T-helper 1 cell (primary cell): ENCODE measurements at places on chromosomes 7 and 10.
A peak's percentile ranks its signal among the peaks of the same experiment; 100 is the strongest.

DNA sequence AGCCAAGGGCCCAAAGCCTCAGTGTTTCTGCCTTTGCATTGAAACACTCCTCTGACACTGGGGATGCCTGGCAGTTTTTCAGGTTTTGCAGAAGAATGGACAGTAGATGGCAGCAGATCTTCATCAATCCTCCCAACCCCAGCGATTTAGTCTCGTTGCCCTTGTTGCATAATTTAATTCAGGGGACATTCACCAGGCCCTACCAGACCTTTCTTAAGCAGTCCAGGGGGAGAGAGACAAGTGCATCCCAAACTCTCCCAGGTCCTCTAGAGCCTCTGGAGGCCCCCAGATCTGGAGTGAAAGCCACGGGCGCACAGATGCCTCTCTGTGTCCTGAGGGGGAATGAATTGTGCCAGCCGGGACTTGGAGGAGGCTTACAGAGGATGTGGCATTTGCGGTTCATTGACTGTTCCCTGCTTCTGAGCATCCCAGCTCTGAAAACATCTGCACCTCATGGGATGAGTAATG is 29.6 kb downstream of the MINDY4 start:
- no peak for DNase-seq

DNA sequence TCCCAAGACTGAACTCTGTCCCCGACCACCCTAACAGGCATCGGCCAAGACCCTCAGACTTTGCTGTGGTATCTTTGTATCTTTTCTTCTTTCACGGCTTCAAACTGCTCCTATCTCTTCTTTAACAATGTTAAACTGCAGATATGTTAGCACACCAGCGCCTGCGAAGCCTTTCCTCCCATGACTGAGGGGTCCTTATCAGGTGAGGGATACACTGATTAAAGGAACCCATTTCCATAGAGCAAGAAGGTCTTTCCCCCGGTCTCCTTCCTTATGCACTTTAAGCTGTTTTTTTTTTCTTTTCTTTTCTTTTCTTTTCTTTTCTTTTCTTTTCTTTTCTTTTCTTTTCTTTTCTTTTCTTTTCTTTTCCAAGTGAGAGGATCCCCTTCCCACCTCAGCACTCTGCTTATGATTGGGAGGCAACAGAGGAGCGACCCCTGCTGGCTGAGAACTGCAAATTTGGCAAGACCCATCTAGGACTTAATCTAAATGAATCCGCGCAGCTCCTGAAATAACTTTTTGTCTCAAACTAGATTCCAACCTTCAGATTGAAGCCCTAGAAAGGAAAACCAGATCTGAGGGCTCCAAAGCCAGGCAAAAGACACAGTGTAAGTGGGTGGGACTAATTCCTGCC is 109.9 kb downstream of the ITGB8 start:
- DNase-seq = peak; percentile 3

DNA sequence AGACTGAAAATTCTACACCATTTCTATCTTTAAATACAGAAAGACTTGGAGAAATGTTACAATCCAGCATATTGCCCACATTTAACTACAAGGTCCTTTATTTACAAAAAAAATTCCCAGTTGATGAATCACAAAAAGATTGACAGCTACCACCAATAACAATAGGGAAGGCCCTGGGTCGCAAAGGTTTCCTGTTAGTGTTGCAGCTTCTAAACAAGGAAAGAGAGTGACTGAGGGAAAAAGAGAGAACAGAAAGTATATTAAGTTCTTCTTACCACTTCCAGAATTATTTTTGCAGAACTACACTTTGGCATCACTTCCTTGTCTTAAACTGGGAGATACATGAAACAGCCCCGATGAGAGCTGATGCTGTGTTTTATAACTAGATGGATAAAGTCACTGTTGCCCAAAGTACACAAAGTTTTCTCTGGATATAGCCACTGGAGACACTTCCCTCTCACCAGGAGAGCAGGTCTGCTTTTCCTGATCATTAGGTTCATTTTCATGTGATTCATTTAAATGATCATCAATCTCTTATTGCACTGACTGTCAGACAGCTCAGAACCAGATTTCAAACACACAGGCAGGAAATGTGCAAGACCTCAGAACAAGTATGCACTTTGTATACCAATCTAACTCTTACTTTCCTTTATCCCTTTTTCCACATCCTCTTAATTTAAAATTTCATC is 57.0 kb downstream of the SHTN1 start:
- DNase-seq = no peak

DNA sequence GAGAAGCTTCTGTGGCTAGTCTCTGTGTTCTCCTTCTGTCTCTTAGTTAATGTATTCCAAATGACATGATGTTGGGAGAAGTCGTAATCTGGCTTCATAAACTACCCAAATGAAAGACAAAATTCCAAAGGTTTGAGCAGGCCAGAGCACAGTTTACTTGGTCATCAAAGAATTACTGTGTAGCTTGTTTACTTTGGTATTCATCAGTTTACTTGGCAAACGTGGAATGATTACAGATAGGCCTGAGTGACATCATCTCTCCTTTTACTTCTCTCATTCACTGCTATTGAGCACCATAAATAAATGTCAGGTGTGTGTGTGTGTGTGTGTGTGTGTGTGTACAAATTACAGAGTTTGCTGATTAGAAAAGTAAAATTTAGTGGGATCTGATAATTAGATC is 327.3 kb downstream of the PHTF2 start:
- DNase-seq = no peak

GRCh38 chr7:99928994-99929729 is at the start of gene GJC3:
Gene GJC3 (minus strand): TSS chr7:99929620. CDS start chr7:99929620, 0 bp downstream.
- DNase-seq = peak; percentile 25

- no peak for DNase-seq
These were observed 61.1 kb downstream of the PTPRE start for GRCh38 chr10:127968027-127968441.

DNA sequence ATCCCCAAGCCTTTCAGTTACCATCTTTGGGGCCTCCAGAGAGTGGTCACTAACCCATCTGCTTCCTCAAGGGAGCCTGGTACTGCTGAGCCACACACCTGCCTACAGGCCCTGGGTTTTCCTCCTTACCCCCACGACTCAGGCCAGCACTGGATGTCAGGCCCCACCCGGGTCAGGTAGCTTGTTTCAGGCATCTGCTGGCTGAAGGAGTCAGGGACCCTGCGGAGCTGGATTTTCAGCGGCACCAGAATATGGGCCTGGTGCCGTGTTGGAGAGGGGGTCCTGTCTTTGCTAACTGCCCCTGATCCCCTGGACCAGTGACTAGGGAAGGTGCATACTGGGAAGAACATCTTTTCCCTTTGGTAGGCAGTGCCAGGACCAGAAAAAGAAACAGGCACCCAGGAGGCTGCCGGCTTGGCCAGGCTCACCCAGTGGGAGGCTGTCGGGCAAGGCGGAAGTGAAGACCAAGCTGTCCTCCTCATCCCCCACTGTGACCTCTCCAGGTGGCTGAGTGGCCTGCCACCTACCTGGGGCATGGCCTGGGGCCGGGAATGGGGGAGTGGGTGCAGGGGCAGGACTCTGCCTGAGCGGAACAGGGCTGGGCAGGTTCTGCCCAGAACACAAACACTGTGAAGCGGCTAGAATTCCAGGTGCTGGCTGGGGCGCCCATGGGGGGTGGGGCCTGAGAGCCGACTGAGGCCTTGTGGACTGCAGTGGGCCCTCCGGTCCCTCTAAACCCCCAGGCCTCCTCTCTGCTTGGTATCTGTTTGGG is 12.4 kb upstream of the SAMD8 start:
- no peak for DNase-seq

GRCh38 chr7:38367301-38367890 is 94.0 kb upstream of the TARP start:
- no peak for DNase-seq

- no peak for DNase-seq
These were observed 46.4 kb downstream of the UNCX start for GRCh38 chr7:1279041-1279440.

DNA sequence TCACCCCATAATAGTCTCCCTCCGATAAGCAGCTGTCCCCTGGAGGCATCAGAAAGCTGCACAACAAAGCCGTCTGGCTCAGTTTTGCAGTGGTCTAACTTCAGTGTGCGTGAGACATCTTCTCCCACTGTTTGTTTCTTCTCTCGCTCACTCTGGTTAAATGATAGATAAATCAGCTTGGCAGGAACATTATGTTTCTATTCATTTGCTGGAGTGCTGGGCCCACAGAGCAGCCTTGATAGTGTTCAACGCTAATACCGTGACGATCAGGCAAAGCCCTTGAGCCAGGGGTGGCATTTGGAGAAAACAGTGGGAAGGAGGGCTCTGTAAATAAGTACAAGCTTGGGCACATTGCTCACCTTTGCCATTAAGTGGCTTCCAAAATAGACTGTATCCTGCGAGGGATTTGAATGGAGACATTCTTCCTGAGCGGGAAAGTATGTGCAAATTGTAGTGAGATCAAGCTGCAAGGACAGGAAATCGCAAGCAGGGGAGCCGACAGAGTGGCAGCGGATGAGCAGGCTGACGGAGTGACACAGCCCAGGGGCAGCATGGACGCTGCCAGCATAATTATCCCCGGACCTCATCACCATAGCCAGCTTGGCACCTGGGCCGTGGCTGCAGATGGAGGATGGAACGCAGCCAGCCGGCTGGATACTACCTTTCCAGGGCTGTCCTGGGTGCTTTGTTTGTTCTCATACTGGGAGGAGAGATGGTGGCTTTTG is 256.8 kb upstream of the FZD8 start:
- DNase-seq = no peak

GRCh38 chr10:3173171-3173878 is 743 bp upstream of the PITRM1 start:
- DNase-seq = no peak

- no peak for DNase-seq
These were observed 174.2 kb downstream of the PTN start for GRCh38 chr7:137169282-137169698.

GRCh38 chr7:904847-905246 is 28.5 kb downstream of the GET4 start:
- no peak for DNase-seq

GRCh38 chr7:29623973-29624372 is 60.3 kb downstream of the PRR15 start:
- DNase-seq = no peak

- DNase-seq = peak; percentile 79
These were observed at the start of gene PUS7 for GRCh38 chr7:105521717-105522463. Gene PUS7 (minus strand): TSS chr7:105522271. CDS start chr7:105508512, 13,759 bp downstream.

DNA sequence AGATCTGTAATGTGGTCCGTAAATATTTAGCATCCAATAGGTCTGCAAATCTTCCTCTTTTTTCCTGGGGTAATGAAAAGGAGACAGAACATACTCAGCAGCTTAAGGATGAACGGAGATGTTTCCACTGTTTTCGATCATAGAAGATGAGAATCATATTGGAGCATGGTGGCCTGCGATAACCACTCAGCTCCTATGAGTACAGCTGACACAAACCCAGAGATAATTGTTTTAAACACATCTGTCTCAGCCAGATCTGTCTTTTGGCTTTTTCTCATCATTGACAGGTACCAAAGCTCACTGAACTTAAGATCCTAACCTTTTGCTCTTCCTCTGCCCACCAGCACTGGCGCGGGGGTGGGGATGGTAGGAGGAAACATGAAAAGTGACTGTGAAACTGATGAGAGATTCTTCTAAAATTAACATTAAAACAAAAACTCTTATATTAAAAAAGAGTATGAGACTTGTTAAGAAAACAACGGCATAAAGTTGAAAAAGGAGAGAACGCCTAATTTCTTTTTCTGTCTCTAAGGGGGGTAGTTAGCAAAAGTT is 71.0 kb downstream of the SVOPL start:
- DNase-seq = no peak

GRCh38 chr10:46277840-46278239 is 9.0 kb upstream of the ANTXRL start:
- DNase-seq = no peak

DNA sequence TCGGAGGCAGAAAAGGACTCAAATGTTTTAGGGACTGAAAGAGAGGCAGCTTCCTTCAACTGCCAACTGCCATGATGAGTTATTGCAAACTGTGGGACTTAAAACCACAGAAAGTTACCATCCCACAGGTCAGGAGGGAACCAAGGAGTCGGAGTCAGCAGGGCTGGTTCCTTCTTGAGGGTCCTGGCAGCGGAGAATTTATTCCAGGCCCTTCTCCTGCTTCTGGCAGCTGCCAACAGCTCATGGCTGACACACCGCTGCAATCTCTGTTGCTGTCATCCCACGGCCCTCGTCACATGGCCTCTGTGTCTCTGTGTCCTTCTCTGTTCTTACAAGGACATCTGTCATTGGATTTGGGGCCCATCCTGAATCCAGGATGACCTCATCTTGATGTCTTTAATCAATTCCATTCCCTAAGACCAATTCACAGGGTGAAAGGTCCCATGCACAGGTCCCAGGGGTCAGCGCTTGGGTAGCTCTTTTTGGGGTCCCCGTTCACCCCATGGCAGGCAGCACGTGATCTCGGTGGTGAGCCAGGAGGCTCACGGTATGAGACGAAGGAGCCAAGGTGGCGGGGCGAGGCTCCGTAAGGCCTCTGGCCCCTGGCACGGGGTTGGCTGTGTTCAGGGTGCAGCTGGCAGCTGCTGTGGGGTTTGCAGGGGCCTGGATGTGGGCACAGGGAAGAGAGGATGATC is 27.4 kb upstream of the PSMG3 start:
- no peak for DNase-seq

DNA sequence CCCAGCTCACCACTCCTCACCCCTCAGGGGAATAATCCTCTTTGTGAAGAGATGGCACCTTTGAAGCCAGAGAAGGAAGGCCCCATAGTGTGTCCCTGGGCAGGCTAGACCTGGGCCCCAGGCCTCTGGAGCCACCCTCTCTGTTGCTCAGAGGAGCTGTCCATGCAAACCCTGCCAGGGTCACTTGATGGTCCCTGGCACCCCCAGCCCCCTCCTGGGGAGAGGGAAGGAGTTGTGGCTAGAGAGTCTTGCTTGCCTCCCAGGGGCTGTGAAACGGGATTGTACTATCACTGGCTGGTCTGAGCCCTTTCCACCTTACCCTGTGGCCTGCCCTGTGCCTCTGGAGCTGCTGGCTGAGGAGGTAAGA is 5.8 kb downstream of the GHRHR start:
- DNase-seq = no peak

DNA sequence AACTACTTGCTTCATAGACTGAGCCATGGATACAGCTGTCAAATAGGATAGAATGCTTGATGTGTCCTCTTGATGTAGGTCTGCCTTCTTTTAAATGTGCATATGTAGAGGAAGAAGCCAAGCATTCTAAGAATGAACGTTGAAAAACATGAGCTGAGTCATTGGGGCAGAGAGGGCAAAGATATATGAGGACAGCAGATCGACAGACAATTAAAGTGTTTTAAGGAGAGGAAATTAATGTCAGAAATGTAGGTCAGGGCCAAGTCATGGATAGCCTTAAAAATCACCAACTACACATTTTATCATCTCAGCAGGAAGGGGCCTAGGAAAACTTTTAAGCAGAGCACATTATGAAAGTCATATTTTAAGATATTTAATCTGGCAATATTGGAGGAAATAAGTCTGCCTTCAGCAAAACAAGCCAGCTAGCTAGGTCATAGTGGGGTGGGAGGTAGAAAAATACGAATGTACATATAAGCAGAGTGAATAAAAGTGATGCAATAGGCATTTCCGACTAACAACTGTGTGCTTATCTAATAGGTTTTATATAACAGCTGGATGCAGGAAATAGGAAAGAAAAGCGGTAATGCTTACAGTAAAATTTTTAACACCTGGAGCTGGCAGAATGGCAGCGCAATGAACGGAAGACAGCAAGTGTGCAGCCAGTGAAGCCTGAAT is 638.3 kb upstream of the TPK1 start:
- no peak for DNase-seq
